Type B pancreatic cell (in vitro differentiated cells): ENCODE measurements at places on chromosomes 12 and 14. TPM values are rescaled to one million over a fixed set of nuclear protein-coding genes. Genes with fewer than 3 reads are reported as not detected.

DNA sequence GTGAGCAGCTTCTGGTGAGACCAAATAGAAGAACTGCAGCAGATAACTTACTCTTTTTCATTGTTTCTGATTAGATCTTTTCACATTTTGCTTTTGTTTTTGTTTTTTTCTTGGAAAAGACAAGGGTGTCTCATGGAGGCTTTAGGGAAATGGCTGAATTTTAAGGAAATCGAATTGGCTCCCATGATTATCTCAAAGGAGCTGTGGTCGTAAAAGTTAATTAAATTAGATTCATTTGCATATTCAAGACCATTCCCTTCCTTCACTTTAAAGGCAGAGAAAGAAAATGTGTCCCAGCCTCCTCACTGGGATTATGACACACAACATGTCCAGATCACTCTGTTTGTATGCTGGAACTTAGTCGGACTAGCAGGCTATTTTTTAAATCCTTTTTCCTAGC lies 106.4 kb upstream of the MDM1 start:
- H3K27me3 ChIP-seq, result no peaks in the 10 kb centered on the region
- no peak overlapping the region for H3K4me3 ChIP-seq
- peaks cover 12% of the 10 kb centered on the region for H3K4me1 ChIP-seq
- H3K36me3 ChIP-seq, result peaks cover 2% of the 10 kb centered on the region
- no peak overlapping the region for H3K27ac ChIP-seq

- H3K4me1 ChIP-seq, result no peaks in the 10 kb centered on the region
- H3K4me3 ChIP-seq, result no peak overlapping the region
- no peak overlapping the region for H3K27ac ChIP-seq
Measured at GRCh38 chr12:119239040-119239439, 60.3 kb downstream of the HSPB8 start.

DNA sequence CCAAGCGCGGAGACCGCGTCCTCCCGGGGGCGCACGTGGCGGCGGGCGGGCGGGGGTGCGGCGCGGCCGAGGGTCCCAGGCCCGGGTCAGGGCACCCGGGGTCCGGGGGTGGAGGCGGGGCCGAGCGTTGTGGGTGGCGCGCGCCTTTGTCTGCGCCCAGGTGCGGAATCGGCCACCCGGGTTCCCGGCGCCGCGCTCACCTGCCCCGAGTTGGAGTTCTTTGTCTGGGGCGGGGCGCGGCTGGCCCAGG lies 50.1 kb downstream of the LRCOL1 start:
- no peak overlapping the region for H3K27ac ChIP-seq
- no peak overlapping the region for H3K4me3 ChIP-seq
- no peak for DNase-seq

- peaks cover 4% of the 10 kb centered on the region for H3K4me1 ChIP-seq
- DNase-seq, result no peak
- no peaks in the 10 kb centered on the region for H3K36me3 ChIP-seq
- no peak overlapping the region for H3K4me3 ChIP-seq
- H3K27ac ChIP-seq, result no peak overlapping the region
- peaks cover 41% of the 10 kb centered on the region for H3K27me3 ChIP-seq
Measured at GRCh38 chr14:92248696-92249095, 74.3 kb upstream of the SLC24A4 start.

GRCh38 chr12:99277591-99278379 lies 369.8 kb upstream of the GARIN6 start:
- H3K27me3 ChIP-seq, result no peaks in the 10 kb centered on the region
- no peak overlapping the region for H3K4me3 ChIP-seq
- DNase-seq, result no peak
- H3K4me1 ChIP-seq, result no peaks in the 10 kb centered on the region
- no peak overlapping the region for H3K27ac ChIP-seq
- no peaks in the 10 kb centered on the region for H3K36me3 ChIP-seq

GRCh38 chr12:12446786-12447185 lies 89.9 kb downstream of the BORCS5 start:
- no peak for DNase-seq
- H3K27me3 ChIP-seq, result no peaks in the 10 kb centered on the region
- H3K36me3 ChIP-seq, result no peaks in the 10 kb centered on the region

GRCh38 chr12:12992418-12993130 lies 7.5 kb downstream of the HEBP1 start:
- no peak overlapping the region for H3K4me3 ChIP-seq
- peaks cover 3% of the 10 kb centered on the region for H3K27me3 ChIP-seq
- peak overlapping the region; percentile 30 for H3K27ac ChIP-seq
- peaks cover 24% of the 10 kb centered on the region for H3K4me1 ChIP-seq
- peaks cover 44% of the 10 kb centered on the region for H3K36me3 ChIP-seq

DNA sequence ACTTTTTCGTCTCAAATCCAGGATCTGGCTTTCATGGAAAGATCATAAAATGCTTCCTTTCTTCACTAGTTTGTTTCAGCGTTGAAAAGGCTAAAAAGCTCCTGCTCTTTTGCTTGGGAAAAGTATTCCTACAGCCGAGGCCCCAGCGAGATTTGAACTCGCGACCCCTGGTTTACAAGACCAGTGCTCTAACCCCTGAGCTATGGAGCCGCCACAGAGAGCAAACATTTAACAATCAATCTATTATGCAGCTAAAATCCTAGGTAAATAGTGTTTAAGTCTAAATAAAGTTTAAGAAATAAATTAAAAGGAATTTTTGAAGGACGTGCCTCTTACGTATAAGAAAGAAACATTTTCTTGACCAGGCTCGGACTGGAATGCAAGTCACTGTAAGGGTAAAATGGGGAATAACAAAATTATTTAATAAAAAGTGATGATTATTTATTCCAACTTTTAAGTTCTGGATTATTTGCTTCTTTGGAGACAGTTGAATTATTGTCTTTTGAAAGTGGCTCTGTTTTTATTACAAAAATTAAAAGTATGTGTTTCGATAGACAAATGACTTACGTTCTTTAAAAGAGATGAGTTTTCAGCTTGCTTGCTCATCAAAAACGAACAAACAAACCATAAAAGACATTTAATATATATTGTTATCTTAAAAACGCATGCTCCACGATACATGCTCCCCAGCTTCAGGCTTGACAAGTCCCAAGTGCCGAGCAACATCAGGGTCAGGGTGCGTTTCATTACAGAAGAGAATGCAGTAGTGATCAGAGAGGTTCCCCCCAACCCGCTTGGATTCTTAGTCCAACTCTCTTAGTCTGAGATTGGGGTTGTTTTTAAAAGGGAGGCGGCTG lies 10.2 kb downstream of the OR6S1 start:
- peaks cover 11% of the 10 kb centered on the region for H3K36me3 ChIP-seq
- peaks cover 90% of the 10 kb centered on the region for H3K27me3 ChIP-seq
- H3K4me1 ChIP-seq, result peaks cover 32% of the 10 kb centered on the region
- peak overlapping the region; percentile 90 for H3K27ac ChIP-seq

- peaks cover 9% of the 10 kb centered on the region for H3K27me3 ChIP-seq
- H3K4me1 ChIP-seq, result no peaks in the 10 kb centered on the region
- peaks cover 3% of the 10 kb centered on the region for H3K36me3 ChIP-seq
- H3K27ac ChIP-seq, result no peak overlapping the region
Measured at GRCh38 chr12:13027032-13027431, 17.1 kb upstream of the FAM234B start.

GRCh38 chr14:70006699-70007098 lies 127.5 kb downstream of the SMOC1 start:
- H3K4me3 ChIP-seq, result no peak overlapping the region
- H3K27me3 ChIP-seq, result no peaks in the 10 kb centered on the region
- no peaks in the 10 kb centered on the region for H3K36me3 ChIP-seq
- peaks cover 43% of the 10 kb centered on the region for H3K4me1 ChIP-seq
- no peak overlapping the region for H3K27ac ChIP-seq
- DNase-seq, result no peak

- H3K4me3 ChIP-seq, result no peak overlapping the region
- DNase-seq, result no peak
- peaks cover 23% of the 10 kb centered on the region for H3K27me3 ChIP-seq
- H3K36me3 ChIP-seq, result no peaks in the 10 kb centered on the region
Measured at GRCh38 chr12:118637767-118638370, 261.5 kb downstream of the SUDS3 start.

DNA sequence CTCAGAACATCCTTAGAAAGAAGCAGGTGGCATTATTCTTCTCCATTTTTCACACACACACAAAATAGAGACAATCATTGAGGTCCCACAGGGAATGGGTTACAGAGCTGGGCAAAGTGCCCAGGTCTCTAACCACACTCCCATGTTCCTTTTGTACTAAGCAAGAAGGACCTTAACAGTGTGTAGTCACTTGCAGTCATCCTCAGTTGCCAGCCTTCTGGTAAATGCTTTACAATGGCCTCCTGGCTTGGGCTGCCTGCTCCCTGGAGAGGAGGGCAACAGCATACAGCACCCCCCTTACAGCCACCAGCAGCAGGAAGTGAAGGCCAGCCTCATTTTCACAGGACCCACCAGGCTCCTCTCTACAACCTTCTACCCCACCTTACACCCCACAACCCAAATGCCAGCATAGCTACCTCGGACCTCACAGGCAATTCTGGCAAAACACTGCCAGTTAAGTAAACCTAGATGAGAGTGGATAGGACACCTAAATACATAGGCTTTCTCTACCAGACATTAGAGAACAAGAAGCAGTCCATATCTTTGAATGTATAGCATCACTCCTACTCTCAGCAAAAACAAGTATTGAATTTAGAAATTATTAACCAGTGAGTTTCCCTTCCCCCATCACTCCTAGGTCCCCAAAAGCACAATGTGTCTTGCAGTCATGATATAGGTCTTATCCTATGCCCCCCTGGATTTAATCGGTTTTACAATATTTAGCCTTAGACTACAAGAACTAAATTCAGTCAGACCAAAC lies 88.1 kb downstream of the PPP2R5E start:
- H3K4me1 ChIP-seq, result peaks cover 23% of the 10 kb centered on the region
- peaks cover 16% of the 10 kb centered on the region for H3K36me3 ChIP-seq
- no peak overlapping the region for H3K27ac ChIP-seq
- H3K4me3 ChIP-seq, result no peak overlapping the region

DNA sequence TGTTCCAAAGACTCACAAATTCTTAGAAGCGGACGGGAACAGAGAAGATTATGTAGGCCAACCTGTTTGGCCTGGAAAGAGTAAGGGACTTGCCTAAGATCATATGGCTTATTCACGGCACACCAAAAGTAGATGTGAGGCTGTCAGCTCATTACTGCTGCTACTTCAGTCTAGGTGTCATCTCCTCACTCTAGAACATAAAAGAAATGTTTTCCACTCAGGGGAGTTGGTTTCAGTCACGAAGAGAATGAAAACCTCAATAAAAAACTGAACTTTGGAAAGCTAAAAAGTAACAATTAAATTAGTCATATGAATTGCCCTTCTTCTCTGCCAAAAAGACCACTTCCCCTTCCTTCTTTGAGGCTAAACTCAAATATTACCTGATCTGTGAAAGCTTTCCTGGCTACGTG lies 658 bp upstream of the CEP128 start:
- DNase-seq, result no peak
- H3K27ac ChIP-seq, result peak overlapping the region; percentile 94
- H3K4me3 ChIP-seq, result peak overlapping the region; percentile 93
- H3K36me3 ChIP-seq, result no peaks in the 10 kb centered on the region
- peaks cover 17% of the 10 kb centered on the region for H3K4me1 ChIP-seq

DNA sequence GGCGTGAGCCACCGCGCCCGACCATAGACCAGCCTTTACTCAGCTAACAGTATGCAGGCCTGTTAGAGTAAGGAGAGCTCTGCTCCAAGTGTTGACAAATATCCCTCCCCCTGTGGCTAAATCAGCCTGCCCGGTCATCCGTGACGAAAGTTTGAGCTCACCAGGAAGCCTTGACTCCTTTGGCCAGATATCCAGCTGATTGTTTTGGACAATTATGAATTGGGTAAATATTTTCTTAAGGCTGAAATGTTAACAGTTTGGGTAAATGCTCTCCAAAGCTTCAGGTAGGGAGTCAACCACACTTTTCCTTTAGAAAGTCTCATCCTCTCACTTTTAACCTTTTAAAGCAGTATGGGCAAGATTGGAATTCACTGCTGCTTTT lies 157.9 kb downstream of the PAWR start:
- H3K4me1 ChIP-seq, result peaks cover 5% of the 10 kb centered on the region
- H3K27ac ChIP-seq, result no peak overlapping the region
- H3K36me3 ChIP-seq, result peaks cover 6% of the 10 kb centered on the region
- no peaks in the 10 kb centered on the region for H3K27me3 ChIP-seq
- no peak for DNase-seq

GRCh38 chr12:132523576-132524331 lies 33.8 kb downstream of the FBRSL1 start:
- H3K27ac ChIP-seq, result no peak overlapping the region
- H3K36me3 ChIP-seq, result peaks cover 3% of the 10 kb centered on the region
- no peak for DNase-seq
- no peak overlapping the region for H3K4me3 ChIP-seq

- H3K27me3 ChIP-seq, result no peaks in the 10 kb centered on the region
- no peak overlapping the region for H3K4me3 ChIP-seq
- H3K27ac ChIP-seq, result no peak overlapping the region
- no peak for DNase-seq
- no peaks in the 10 kb centered on the region for H3K36me3 ChIP-seq
Measured at GRCh38 chr14:98651037-98651436, 621.0 kb downstream of the BCL11B start.

- H3K4me3 ChIP-seq, result no peak overlapping the region
- H3K4me1 ChIP-seq, result peaks cover 27% of the 10 kb centered on the region
- H3K36me3 ChIP-seq, result no peaks in the 10 kb centered on the region
- no peak overlapping the region for H3K27ac ChIP-seq
- no peak for DNase-seq
Measured at GRCh38 chr12:64993461-64993860, 127.6 kb downstream of the WIF1 start.

DNA sequence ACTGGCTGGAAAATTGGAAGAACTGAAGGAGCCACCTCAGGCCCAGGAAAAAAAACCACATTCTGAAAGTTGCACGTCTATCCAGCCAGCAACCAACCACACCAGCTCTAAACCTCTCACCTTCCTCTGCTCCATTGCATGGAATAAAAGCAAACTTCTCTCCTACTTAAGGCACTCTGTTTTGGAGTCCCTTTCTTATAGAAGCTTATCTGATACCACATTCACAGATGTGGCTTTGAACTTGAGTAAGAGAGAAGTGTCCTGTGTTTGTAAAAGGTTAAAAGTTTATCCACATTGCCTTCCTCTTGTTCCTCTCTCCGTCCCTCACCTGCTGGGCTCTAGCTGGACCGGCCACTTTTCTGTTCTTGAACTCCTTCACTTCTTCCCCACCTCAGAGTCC lies 99.6 kb upstream of the PLXNC1 start:
- peaks cover 3% of the 10 kb centered on the region for H3K27me3 ChIP-seq
- H3K27ac ChIP-seq, result no peak overlapping the region
- H3K36me3 ChIP-seq, result no peaks in the 10 kb centered on the region
- DNase-seq, result no peak
- H3K4me1 ChIP-seq, result peaks cover 4% of the 10 kb centered on the region

GRCh38 chr12:78494911-78495310 lies 369.7 kb upstream of the SYT1 start:
- H3K27me3 ChIP-seq, result no peaks in the 10 kb centered on the region
- no peak for DNase-seq
- no peaks in the 10 kb centered on the region for H3K36me3 ChIP-seq
- H3K4me1 ChIP-seq, result peaks cover 4% of the 10 kb centered on the region

BBS10 gene
- total RNA-seq, result 10.7 and 14.8 TPM in 2 replicates

LRFN5 gene
- 1.3 and 4.6 TPM in 2 replicates for total RNA-seq

IAPP gene
- total RNA-seq, result 10.0 and 10.4 TPM in 2 replicates

CDK2 gene
- total RNA-seq, result 52.8 and 82.8 TPM in 2 replicates

EMP1 gene
- total RNA-seq, result 340 and 2,561 TPM in 2 replicates

CFAP73 gene
- total RNA-seq, result 0.27 and 0.81 TPM in 2 replicates

PELI2 gene
- 11.8 and 33.7 TPM in 2 replicates for total RNA-seq
